Left lobe of liver (tissue), 2 donors: ENCODE measurements at places on chromosomes 5 and 9.

DNA sequence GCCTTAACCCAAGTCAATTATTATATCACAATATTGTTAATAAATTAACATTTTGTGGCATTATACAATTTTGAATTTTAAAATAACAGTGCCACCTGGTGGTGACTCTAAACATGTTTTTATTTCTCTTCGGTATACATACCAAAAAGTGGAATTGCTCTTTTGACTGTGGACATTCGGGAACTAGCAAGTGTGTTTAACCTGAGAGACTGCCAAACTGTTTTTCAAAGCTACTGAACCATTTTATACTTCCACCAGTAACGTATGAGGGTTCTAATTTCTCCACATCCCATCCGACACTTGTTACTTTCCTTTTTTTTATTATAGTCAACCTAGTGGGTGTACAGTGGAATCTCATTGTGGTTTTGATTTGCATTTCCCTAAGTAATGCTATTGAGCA, 18.3 kb upstream of the HSDL2 start:
- no peak for DNase-seq

- no peak for DNase-seq
These were observed 88.2 kb downstream of the PRRT1B start for GRCh38 chr9:131633491-131634031.

GRCh38 chr5:95670568-95670967, 12.2 kb downstream of the SPATA9 start:
- DNase-seq: no peak

DNA sequence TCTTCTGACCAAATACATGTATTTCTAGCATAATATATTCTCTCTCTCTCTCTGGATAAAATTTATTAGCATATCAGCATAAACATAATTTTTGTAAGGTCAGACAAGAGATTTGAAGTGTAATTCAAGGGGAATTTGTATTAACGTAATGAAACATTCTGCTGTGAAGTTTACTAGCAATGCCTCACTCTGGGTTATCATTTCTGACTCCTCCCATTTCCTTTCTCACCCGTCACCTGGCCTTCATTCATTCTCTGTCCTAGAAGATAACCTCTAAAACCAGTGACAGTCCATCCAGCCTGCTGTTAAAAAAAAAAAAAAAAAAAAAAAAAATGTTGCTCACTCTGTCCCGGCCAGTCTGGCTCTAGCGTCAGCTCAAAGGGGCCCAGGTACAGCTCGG, 27.1 kb downstream of the GRAMD2B start:
- no peak for DNase-seq

DNA sequence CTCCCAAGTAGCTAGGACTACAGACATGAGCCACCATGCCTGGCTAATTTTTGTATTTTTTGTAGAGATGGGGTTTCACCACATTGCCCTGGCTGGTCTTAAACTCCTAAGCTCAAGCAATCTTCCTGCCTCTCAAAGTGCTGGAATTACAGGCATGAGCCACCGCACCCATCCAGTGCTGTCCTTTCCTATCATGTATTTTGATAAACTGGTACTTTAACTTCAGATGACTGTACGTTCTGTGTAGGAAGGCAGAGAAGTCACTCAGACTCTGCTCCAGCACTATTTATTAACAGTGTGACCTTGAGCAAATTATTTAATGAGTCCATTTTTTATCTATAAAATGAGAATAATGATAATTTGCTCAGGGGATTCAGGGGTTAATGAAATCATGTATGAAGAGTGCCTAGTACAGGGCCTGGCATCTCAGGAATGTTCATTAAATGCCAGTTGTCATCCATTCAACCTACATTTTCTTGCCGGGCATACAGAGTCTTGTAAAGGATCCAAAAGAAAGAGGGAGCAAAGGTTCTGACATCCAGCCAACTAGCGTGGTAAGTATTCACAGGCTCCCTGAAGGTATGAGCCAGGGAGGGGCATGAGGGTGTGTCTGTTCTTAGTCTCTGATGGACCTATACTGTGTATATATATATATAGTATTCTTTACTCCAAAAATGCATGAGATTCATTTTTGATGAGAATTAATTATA, 201.9 kb downstream of the PBX3 start:
- no peak for DNase-seq

- no peak for DNase-seq
These were observed 216.1 kb downstream of the NFIB start for GRCh38 chr9:14097666-14098415.

DNA sequence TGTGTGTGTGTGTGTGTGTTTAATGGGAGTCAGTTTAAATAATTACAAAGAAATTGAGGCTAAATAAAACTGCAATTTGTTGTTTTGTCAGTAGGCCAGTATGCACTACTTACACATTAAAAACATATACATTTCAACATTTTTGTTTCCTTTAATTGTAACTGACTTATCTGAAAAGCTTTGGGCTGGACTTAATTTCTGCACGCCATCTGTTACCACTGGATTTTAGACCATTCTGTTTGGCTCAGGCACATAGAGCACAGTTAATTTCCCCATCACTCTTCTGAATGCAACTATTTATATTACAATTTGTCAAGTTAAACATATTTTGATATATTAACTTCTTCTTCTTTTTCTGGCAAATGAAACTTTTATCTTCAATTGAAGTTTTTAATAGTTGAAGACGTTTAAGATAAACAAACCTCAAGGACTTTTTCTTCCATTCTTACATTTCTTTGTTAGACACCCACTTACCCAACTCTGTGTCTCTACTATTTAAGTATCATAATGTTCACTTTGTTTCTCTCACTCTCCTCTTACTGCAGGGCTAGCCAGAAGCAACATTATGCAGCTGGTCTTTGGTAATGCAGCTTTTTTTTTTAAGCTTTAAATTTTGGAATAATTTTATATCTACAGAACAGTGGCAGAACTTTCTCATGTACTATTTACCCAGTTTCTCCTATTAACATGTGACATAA, 253.4 kb upstream of the ANKH start:
- DNase-seq: no peak

DNA sequence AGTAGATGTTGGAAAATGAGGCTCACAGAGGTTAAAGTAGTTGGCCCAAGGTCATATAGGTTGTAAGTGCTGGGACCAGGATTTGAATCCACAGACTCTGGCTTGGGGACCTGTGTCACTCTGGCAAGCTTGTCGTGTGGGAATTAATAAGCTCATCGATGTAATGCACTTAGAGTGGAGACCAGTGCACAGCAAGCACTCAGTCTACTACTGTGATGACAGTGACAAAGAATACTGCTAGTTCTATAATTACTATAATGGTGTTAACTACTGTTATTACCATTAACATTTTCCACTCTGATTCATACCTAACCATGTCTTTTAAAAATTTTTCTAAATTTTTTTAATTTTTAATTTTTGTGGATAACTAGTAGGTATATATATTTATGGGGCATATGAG, 12.8 kb downstream of the PAM start:
- DNase-seq: no peak

DNA sequence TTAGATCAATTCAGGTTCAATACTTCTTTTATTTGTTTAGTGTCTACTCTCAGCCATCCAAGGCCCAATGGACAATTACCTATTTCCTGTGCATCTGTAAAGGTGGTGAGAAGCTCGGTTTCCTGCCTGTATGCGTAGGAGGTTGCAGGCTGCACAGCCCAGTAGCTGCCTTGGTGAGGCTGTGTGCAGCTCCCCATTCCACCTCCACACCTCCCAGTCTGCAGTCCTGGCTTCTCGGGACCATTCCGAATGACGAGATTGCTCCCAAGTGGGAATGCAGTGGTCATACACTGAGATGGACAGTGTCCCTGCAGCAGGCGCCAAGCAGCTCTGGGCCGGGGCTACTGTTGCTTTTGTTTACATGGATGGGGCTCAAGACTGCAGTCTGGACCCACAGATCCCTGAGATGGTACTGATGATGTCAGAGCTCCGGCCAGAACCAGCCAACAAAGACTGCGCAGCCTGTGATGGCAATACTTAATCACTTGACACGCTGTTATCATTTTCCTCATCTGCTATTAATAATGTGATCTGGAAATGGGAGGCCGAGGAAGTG, 206.1 kb upstream of the IRX1 start:
- DNase-seq: no peak

- no peak for DNase-seq
These were observed 9.3 kb downstream of the STOM start for GRCh38 chr9:121360601-121361374.

GRCh38 chr5:159965031-159965837, 43.7 kb upstream of the TTC1 start:
- DNase-seq: peak; percentile 53

- DNase-seq: no peak
These were observed 88.5 kb upstream of the SPDL1 start for GRCh38 chr5:169494941-169495548.

DNA sequence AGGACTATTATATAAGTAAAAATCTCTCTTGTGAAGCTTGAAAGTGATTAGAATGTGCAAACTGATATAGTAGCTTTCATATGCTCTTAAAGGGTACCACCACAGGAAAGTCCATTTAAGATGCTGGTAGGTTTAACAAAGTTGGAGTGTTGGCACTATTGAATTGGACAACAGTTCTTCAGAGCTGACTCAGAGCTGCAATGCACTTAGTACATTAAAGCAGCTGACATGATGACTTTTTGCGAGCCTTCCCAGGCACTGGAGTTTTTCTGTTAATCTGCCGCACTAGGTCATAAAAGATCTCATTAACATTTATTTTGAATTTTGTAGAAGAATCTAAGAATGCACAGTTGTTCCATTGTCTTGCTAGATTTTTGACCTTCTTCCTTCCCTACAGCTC, 243.8 kb downstream of the ADAMTSL1 start:
- DNase-seq: no peak

DNA sequence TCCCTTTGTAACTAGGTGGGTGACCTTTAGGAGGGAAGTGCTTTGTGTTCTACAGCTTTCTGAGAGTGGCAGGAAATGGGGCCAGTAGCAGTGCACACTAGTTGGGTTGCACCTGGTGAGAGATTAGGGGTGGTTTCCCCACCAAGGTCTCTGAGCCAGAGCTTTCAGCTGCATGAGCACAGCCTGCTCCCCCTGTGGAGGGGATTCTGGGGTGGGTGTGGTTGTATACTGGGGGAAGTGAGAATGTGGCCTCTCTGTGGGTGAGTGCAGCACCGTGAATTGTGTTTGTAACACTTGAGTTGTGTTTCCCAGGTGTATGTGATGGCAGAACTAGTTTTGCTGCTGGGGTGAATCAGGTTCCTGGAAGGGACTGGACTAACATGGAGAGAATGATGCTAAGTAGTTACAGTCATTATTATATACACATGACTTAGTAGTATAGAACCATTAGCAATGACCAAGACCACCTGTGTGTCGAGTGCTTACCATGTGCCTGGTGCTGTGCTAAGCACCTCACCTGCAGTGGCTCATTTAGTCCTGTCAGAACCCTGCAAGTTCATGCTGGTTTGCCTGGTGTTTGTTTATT, 11.8 kb upstream of the CXXC5 start:
- DNase-seq: no peak

GRCh38 chr5:129171194-129171944, 76.8 kb downstream of the ISOC1 start:
- DNase-seq: no peak

- DNase-seq: no peak
These were observed 183.9 kb downstream of the C9orf50 start for GRCh38 chr9:129436751-129437625.

GRCh38 chr5:91562922-91563321, 179.8 kb upstream of the ARRDC3 start:
- DNase-seq: no peak

- DNase-seq: no peak
These were observed 5.4 kb upstream of the SLC1A3 start for GRCh38 chr5:36600917-36601527.

DNA sequence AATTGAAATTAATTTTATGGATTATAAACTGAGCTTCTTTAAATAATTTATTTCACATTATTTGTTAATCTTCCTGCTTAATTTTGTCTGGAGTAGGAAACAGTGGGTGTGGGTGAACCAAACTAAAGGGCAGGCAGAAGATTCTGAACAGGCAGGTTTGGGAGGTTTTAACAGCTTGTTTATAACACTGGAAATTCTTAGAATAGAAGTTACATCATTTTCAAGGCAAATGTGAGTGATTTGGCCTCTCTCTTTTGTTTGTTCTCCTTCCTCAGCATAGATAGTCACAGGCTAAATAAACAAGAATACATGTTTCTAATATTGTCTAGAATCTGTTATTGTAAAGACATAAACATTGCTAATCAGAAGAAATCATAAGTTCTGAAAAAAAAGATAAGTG, 970.9 kb upstream of the NUDT12 start:
- DNase-seq: no peak

GRCh38 chr5:37208883-37209797, 40.0 kb downstream of the CPLANE1 start:
- DNase-seq: no peak

DNA sequence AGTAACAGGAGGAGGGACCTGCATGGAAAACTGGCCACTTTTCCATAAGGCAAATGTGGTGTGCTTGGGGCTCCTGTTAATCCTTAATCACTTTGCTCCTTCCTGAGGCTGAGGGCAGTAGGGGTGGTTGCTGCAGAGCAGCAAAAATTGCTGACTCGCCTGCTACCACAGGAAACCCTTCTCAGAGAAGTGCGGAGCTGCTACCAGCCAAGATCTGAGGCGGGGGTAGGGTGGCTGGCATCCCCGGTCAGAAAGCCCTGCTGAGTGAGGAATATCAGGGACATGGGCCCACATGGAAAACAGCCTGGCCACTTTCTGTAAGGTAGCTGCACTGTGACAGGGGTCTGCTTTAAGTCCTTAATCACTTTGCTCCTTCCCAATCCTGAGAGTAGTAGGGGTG, 192.4 kb upstream of the GHR start:
- no peak for DNase-seq

- DNase-seq: no peak
These were observed 118.3 kb upstream of the VCAN start for GRCh38 chr5:83353231-83353630.

DNA sequence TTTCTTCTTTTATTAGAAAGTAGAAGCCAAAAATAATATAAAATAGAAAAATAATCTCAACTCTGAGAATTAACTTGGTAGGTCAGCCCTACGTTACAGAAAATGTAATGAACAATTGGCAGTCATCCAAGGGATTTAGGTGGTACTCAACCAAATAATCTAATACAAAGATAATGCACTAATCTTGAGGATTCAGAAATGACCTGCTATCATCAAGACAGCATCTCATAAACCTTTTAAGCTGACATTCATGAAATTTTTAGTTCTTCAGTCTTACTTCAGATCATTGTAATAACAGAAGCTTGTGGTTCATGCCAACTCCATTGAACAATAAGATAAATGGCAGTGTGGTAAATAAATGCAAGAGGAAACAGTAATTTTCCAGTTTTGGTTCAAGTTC, 1058.0 kb downstream of the MAT2B start:
- DNase-seq: no peak
